ENCODE measurements at places on chromosomes 6 and 20.

DNA sequence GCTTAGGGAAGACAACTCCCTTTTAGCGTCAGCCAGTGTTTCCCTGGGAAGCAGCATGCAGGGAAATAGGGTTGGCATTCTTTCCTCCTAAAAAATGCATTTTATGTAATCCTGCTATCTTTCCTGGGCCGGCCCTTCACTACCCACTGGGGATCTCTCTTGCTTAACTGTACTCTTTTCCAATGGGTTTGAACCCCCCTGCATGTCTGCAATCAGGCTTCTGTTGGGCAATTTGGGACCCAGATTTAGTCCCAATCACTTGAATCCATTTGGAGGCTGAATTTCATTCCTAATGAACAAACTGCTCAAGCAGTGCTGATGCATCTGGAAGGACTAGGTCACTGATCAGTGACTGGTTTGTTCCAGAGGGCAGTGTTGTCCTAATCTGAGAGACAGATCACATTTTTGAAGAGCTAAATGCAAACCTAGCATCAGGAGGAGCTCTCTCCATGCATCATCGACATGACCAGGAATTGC is 152.0 kb downstream of the TSHZ2 start:
- DNase-seq = no peak

- no peak for DNase-seq
Measured at GRCh38 chr20:24309596-24309995, 159.8 kb upstream of the SYNDIG1 start.

DNA sequence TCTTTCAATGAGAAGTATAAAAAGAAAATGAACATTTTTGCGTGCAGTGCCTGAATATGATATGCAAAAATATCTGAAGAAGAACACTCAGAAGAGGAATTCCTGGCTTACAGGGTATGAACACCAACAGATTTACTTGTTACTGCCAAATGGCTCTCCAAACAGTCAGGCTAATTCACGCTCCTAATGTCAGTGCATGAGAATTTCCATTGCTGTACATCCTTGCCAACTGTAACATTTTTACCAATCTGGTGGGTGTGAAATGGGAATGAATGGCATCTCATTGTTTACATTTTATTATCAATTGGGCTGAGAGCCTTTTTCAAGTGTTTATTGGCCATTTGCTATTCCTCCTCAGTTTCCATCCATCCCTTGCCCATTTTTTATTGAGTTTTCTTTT is 365.3 kb upstream of the MAP3K7 start:
- no peak for DNase-seq

DNA sequence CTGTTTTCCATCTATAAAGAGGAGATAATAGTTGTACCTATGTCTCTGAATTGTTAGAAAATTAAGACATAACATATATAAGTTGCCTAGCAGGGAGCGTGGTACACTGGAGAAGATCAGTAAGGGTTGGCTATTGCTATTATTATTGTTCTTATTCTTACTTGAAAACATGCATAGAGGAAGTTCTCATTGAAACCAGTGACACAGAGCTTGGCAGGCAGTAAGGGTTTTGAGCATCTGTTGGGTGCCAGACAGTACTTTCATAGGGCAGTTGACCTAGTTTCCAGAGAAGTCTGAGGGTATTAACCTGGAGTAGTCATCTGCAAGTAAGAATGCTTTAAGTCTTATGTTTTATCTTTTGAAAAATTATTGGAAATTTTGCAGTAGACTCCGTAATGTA is 13.3 kb upstream of the SGK1 start:
- no peak for DNase-seq

- DNase-seq = no peak
Measured at GRCh38 chr6:140779341-140779740, 1353.4 kb upstream of the GJE1 start.

- DNase-seq = no peak
Measured at GRCh38 chr6:33950472-33950881, 146.7 kb upstream of the MLN start.

GRCh38 chr6:5172041-5172653 is 87.0 kb downstream of the PPP1R3G start:
- no peak for DNase-seq

- DNase-seq = no peak
Measured at GRCh38 chr6:4017058-4017739, 61.7 kb downstream of the FAM217A start.

DNA sequence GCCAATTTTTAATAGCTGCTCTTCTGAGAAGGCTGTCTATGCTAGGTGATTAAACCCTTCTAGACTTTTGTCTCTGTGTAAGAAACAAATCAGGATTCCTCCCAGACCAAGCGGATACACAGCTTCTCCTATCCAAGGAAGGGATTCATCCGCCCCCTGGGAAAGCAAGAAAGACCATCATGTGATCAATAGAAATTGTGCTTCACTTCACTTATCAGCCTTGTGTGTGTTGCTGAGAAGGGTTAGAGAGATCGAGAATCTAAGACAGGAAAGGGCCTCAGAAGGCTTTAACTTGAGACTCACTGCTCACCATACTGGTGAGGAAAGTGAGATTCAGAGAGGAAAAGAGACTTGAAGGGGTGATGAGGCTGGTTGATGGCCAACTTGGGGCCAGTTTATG is 1.5 kb downstream of the ABCC10 start:
- no peak for DNase-seq

DNA sequence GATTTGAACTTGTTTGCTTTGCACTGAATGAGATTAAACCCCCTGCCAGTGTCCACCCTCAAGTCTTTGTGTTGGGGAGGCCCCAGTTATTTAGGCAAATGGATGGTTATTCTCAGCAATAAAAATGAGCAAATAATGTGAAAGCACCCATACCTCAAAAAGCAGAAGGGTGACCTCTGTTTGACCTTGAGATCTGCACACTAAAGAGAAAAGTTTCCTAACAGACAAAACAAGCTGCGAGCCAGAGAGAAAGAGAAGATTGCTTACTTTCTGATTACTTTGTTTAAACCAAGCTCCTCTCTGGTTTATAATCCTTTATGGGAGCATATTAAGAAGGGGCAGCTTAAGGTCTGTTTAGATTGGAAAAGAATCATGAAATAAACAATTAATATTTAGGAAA is 30.4 kb upstream of the TRERF1 start:
- DNase-seq = no peak

DNA sequence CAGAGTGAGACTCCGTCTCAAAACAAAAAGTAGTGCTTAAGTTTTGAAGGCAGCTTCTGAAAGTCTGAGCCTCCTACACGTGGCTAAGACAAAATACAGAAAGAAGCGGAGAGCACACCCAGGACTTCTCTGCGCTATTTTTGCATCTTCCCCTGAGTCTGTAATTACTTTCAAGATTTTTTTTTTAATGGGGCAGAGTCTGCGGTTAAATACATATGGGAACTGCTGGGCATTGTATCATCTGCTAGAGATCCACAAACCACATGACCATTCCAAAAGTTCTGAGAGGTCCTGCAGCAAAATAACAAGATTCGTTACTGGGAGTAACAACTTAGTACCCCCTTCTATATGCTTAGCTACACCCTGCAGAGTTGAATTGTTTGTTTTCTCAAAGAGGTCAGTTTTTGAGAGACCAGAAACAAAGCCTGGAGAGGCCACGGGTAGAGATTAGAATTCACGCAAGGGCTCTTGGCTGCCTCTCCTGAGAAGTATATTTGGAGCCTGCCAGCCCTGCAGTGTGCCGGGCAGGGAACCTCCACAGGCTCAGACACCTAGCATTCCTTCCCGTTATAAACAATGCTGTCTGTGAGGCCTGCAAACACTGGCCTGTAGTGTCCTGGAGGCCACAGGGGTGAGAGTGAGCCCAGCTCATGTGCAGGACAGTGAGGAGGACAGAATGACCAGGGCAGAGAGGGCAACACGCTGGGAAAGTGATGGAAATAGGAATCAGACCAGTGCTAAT is 48.2 kb upstream of the FAM50B start:
- no peak for DNase-seq

GRCh38 chr6:4910037-4910760 is 93.6 kb downstream of the RPP40 start:
- DNase-seq = no peak

GRCh38 chr6:36414481-36414880 is 27.0 kb upstream of the ETV7 start:
- DNase-seq = no peak

DNA sequence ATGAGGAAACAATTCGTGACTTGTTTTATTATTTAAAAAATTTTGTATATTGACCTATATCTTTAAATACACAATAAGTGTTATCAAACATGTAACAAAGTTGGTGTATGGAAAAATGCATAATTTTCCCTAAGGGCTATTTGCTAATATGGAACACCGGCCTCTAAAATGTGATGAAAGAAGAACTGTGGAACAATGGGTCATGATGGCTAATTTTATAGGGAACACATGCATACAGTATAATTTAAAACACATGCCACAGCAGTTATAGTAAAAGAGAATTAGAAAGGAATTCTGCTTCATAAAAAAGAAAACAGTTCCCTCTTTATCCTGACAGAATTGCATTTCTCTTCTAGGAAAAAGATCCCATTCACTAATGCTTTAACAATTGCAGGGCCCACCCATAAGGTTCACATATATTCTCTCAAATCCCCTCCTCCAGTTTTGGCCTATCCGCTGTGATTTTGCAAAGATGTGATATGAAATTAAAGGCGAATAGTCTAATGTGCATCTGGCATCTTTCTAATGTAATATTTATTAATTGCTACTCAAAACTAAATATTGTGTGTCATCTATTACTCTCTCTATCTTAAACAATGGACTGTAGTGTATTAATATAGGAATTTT is 628.1 kb upstream of the CITED2 start:
- DNase-seq = no peak

- DNase-seq = no peak
Measured at GRCh38 chr6:33279971-33280511, 3.1 kb downstream of the B3GALT4 start.

GRCh38 chr6:89675949-89676748 is 37.6 kb upstream of the LYRM2 start:
- DNase-seq = no peak

DNA sequence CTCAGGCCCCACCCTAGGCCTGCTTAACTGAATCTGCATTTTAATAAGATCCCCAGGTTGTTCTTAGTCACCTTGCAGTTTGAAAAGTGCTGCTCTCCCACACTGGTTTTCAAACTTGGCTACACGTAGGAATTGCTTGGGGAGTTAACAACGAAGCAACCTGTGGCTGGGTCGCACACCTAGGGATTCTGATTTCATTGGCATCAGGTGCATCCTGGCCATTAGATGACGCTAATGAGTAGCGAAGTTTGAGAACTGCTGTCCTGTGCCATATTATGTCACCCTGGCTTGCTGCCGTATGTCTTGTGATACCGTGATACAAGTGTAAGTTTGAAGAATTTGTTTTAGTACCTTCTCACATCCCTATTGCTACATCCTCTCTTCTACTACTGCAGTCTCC is 28.2 kb upstream of the FUCA2 start:
- no peak for DNase-seq

DNA sequence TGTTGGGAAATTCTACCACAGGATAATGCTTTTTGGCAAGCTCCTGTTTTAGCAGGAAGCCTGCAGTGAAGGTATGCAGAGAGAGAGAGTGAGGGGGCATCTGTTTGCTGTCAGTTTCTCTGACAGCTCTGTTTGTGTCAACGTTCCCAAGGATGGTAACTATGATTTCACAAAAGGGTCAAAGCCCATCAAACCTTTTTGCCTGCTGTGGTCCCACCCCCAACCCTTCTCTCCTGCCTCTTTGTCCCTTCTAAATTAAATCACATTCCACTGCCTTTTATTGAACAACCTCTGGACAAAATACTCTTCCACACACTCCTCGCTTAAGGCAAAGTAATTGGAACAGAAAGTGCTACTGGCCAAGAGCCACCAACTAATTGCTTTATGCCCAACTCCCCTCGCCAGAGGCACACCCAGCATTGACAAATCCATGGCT is 128.3 kb downstream of the TSHZ2 start:
- no peak for DNase-seq

DNA sequence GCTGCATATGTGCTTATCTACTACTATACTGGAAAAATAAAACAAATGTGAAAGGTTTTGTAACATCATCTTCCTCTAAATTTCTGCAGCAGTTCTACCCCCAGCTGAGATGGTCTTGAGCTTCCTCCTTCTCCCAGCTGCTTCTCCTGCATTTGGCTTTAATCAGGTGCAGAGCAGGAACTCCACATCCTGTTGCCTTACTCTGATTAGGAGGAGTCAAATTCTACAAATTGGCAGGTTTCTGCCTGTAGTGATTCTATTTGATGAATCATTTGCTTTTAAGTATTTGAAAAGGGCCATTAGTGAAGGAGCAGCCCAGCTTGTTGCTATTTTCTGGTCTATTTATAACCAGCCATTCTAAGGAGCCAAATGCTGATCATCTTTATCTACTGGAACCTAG is 224.5 kb downstream of the GMDS start:
- no peak for DNase-seq

DNA sequence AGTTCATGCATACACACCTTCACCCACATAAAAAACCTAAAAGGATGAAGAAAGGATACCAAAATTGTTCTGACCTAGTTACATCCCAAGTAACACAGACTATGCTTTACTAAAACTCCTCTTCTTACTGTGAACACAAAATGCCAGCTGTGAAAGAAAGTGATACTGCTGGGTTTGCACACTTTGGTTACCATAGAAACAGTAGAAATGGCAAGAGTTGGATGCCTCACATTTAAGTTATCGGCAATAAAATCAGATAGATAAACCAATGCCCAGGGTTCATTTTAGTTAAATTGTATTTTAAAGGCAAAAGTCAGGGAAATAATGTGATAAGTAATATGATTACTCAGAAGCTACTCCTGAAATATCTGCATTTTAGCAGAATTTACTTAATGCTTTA is 161.9 kb downstream of the CDK19 start:
- no peak for DNase-seq

DNA sequence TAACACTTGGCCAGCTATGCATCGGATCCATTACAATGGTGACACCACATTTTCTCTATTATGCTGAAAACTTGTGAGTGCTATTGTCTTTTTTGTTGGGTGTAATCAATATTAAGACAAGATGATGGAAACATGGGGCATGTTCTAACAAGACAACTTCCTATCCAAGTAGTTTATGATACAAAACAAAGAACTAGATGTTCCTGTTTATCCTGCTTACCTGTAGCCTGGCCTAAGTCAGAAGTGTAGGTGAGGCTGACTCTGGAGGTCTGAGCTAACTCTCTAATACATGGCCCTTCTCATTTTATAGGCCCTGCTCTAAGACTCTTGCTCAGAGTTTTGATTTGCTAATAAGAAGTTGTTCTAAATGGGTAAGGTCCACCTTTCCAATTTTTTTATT is 242.4 kb upstream of the STXBP5 start:
- DNase-seq = no peak

DNA sequence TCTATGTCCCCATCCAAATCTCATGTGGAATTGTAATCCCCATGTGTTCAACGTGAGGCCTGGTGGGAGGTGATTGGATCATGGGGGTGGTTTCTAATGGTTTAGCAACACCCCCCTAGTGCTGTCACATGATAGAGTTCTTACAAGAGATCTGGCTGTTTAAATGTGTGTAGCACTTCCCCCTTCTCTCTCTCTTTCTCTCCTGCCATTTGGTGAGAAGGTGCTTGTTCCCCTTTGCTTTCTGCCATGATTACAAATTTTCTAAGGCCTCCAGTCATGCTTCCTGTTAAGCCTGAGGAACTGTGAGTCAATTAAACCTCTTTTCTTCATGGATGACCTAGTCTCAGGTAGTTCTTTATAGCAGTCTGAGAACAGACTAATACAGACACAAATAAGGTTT is 165.4 kb downstream of the OGFRL1 start:
- DNase-seq = no peak

Measured in ureter (tissue), 1 donor.